ENCODE measurements at places on chromosomes 5 and 9.

- DNase-seq: no peak
Measured at GRCh38 chr5:93378073-93378472, 202.9 kb downstream of the NR2F1-AS1 start.

DNA sequence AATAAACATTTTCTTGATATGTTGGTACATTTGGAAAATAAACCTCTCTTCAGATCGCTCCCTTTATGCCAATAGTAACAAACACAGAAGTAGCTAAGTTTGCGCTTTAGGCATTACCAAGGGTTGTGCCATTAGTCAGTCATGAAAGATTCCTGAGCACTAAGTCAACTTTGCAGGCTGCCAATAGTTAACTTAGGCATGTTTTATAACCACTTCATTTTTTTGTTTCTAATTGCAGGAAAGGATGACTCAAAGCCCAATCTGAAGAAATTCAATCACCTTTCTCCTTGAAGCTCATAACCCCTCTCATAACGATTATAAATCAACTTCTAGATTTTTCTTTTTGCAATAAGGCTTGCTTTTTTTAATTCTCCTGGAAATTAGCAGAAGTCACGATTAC, 517.0 kb downstream of the AGTPBP1 start:
- no peak for DNase-seq

- DNase-seq: no peak
Measured at GRCh38 chr5:5492087-5492933, 69.8 kb downstream of the ICE1 start.

- no peak for DNase-seq
Measured at GRCh38 chr5:133881576-133882388, 86.6 kb downstream of the C5orf15 start.

DNA sequence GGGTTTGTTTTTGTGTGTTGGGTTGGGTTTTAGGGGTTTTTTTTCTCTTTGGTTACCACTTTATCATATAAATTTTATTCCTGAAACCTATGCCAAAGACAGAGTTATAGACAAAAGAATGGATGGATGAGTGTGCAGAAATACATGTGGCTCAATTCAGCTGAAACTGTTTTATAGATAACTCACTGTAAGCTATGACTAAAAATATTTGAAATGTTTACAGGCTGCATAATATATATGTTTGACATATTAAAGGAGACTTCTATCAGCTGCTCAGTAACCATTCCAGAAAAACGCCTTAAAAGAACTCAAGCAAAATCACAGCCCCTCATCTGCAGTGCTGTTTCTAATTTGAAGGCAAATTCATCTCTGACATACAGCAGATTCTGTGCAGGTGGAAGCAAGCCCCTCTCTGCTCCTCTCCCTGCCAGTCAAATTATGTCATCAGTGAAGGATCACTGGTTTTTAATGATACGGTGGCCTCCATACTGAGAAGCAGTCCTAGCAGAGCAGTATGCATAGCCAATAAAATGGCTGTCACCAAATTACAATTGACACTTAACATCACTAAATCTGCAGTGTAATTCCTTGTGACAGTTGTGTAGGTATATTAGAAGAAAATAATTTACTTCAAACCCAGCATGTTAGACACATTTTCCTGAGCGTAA, 301.6 kb downstream of the NR2F1-AS1 start:
- no peak for DNase-seq

DNA sequence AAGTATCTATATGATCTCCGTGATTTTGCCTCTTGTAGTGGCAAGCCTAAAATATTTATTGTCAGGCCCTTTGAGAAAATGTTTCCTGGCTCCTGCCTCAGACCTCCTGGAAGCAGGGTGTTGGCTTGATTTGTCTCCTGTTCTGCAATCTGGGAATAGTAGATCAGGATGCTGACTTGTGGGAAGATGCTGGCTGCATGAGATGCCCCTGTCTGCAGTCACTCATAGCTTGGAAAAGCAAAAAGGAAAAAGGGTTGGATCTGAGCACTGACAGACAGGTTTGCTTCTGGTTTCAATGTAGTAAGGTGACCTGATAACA, 16.7 kb downstream of the TJP2 start:
- no peak for DNase-seq

- DNase-seq: no peak
Measured at GRCh38 chr9:95736370-95736769, 139.1 kb upstream of the ERCC6L2 start.

DNA sequence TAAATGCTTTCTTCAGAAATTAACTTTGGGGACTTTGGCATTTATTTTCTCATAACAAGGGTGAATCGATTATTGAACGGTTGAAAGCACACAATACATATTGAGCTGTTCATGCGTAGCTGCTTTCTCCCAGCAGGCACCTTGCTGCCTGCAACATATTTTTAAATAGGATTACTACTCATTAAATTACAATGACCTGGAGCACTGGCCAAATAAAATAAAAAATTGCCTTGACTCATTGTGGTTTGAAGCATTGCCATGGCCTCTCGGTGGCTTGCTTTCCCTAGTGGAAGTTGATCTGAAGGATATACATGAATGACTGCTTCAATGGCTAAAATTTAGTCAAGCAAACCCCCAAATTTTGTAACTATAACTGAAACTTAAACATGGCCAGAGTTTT, 181.6 kb upstream of the NUDT12 start:
- no peak for DNase-seq

DNA sequence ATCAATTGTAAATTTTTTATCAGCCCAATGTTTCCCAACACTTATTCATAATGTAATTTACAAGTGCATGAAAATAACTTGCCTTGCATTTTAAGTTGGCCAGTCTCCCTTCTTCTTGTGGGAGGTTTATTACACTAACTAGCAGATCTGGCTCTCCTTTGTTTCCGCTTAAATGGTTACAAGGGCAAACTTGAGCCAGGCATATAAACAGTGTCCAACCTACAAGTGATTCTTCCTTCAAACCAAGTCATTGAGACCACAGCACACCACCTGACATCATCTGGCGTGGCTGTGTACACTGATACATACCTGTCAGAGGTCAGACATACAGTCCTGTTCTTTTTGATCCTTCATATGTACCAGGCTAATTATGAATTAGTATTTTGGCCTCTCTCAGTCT, 80.1 kb downstream of the ALDH1A1 start:
- DNase-seq: no peak

DNA sequence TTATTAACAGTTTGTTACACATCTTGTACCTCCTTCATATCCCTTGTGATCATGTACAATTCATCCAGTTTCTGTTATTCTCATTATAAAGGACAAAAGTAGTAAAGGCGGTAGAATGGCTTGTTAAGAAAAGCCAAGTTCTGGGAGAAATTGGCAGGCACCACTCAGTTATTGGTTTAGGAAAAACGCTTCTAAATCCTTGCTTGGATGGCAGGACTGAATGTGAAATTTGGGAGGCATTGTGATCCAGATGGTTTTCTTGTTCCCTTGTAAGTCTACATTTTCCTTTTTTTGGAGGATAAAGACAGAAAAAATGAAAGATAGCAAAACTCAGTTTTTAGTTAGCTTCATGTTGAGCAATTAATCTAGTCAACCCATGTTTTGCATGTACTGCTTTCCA, 130.2 kb downstream of the MAT2B start:
- no peak for DNase-seq

DNA sequence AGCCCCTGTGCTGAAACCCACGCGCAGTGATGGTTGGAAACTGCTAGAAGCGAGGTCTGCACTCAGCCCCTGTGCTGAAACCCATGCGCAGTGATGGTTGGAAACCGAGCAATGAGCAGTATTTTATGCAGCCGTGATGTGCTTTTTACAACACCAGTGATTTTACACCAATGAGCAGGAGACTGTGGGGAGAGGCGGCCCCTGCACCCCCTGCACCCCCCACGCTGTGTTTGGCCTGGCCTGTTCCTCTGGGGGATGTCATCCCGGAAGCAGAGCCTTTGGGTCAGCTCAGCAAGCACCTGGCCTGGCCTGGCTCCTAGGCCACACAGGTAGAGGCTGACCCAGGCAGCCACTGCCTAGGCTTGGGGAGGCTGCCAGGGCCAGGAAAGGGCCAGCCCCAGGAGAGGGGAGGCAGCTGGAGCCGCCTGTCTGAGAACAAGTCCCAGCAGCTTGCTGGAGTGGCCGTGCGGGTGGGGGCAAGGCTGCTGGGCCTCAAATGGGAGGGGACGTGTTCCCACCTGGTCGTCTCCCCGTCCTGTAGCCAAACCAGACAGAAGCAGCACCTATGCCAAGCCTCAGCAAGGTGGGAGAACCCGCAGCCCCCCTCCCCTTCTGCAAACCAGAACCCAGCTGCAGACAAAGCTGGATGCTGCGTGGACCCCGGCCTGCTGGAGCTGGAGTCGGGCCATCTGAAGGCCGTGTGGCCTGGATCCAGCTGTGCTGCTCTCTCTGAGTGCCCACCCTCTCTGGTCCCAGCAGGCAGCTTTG, 46.8 kb downstream of the DBH start:
- no peak for DNase-seq

GRCh38 chr5:33343676-33344327, 97.0 kb upstream of the TARS1 start:
- DNase-seq: no peak

- DNase-seq: no peak
Measured at GRCh38 chr5:97923997-97924396, 741.0 kb upstream of the RIOK2 start.

- DNase-seq: no peak
Measured at GRCh38 chr5:161155451-161155850, 303.4 kb upstream of the ATP10B start.

- no peak for DNase-seq
Measured at GRCh38 chr5:180097163-180097894, 25.8 kb upstream of the RNF130 start.

- DNase-seq: no peak
Measured at GRCh38 chr5:119285070-119285916, 70.5 kb upstream of the TNFAIP8 start.

DNA sequence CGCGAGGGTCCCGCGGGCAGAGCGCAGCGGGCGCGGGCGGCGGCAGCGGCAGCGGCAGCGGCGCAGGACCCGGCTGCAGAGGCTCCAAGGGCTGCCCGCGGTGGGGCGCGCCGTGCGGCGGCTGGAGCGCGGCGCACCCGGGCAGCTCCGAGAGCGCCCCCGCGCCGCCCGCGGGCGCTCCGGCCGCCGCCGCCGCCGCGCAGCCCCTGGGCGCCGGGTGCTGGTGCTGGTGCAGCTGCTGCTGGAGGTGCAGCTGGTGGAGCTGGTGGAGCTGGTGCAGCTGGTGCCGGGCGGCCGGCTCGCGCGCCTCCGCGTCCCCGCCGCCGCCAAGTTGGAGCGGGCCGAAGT, 644 bp downstream of the IER5L start:
- no peak for DNase-seq

DNA sequence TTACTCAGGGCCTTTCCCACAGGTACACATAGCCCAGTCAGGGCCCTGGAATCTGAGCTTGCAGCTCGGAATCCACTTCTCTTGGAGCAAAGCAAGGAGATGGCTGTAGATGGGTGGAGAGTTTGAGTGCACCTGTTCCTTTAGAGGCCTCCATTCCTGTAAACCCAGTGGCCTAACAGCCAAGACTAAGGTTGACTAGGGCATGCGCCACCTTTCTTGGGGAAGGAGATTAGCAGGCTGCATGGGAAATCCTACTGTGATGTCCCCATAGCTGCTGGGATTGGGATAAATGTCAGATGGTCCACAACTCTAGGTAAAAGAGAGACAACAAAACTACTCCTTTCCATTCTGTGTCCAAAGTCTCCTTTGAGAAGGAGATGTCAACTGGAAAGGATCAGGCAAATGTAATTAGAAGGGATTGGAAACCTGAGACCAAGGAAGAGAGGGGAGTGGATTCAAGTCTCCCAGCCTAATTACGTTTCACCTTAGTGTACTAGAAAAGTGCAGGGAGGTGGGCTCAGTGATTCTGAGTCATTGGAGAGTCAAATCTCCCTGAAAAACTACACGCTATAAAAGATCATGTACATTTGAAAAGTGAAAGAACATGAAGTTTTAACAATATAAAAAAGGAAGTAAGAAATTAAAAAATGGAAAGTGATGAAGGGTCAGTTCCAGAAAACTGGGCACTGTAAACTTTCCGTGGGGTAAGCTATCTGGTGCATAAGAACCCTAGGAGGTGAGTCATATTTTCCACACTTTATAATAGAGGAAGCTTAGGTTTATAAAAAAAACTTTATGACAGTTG, 104.2 kb downstream of the SEC61B start:
- no peak for DNase-seq

GRCh38 chr5:54595721-54596120, 78.2 kb downstream of the SNX18 start:
- DNase-seq: no peak

DNA sequence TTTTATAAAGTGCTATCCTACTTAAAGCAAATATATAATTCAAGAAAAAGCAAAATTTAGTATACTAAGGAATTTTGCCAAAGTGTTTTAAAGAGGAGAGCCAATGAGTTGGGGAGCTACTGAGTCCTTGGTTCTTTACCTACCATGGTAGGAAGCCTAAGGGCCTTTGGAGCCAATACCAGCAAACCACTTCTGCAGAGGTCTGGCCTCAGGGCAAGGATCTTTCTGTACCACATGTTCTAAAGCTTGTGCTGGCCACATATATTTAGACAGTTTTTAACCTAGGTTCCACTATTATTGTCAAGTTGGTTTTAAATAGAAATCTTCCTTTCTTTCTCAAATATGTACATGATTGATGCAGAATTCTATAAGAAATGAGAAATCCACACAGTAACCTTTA, 172.3 kb upstream of the NREP start:
- DNase-seq: no peak

GRCh38 chr5:60356745-60357144, 343.2 kb downstream of the DEPDC1B start:
- DNase-seq: no peak

DNA sequence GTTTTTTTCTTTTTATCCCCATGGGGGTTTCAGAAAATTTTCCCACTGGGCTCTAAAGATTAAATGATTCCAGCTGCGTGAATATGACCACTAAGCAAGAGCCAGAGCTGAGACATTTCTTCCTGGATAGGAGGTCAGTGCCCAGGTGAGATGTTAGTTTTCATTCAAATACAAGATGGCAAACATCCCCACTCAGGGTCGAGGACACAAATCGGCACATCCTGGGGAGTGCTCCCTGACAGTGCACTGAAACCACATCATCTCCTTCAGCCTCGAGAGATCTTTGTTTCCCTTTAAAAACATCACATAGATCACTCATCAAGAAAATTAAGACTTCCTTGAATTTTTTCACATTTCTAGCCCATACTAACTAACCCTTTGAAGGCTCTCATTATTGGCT, 273.2 kb upstream of the PANK3 start:
- DNase-seq: no peak

DNA sequence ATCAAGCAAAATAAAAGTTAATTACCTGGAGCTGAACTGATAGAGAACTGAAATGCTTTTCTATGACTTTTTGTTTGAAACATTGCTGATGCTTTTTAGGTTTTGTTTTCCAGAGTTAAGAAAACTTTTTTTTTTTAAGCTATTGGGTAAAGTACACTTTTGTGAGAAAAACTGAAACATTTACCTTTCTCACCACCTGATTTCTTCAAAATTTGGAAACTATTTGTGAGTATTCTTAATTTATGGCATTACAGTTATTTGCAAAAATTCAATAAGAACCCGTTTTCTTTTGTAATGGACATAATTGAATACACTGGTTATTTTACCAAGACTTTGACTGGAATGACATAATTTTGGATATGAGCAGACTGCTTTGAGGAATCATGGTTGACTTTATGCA, 6.6 kb downstream of the C9orf153 start:
- no peak for DNase-seq

GRCh38 chr5:56496581-56497063, 263.5 kb upstream of the ANKRD55 start:
- DNase-seq: no peak

- no peak for DNase-seq
Measured at GRCh38 chr9:21404146-21404545, 4.8 kb upstream of the IFNA8 start.

GRCh38 chr5:164688437-164688836, 1183.0 kb downstream of the MAT2B start:
- no peak for DNase-seq

GRCh38 chr5:32909207-32909606, 198.1 kb downstream of the NPR3 start:
- no peak for DNase-seq

Measured in activated T-helper 1 cell treated with Interleukin-2 at 50 U/mL for 16 hours (primary cell).